ENCODE measurements at places on chromosomes 11 and 22. TPM values are rescaled to one million over a fixed set of nuclear protein-coding genes. Genes with fewer than 3 reads are reported as not detected.

C1QTNF5 gene
- polyA plus RNA-seq = not detected

RPS19BP1 gene
- polyA plus RNA-seq = 181 TPM

FADS3 gene
- 4.2 TPM for polyA plus RNA-seq

NECTIN1 gene
- 0.52 TPM for polyA plus RNA-seq

MUC6 gene
- not detected for polyA plus RNA-seq

NLRP6 gene
- polyA plus RNA-seq = not detected

C11orf97 gene
- not detected for polyA plus RNA-seq

ZDHHC13 gene
- polyA plus RNA-seq = 22.3 TPM

PLEKHA7 gene
- polyA plus RNA-seq = 2.2 TPM

AIFM3 gene
- polyA plus RNA-seq = not detected

All from GM12878 (cell line).